ENCODE measurements at places on chromosomes 16 and 17. TPM values are rescaled to one million over a fixed set of nuclear protein-coding genes. Genes with fewer than 3 reads are reported as not detected.

MYH2 gene
- not detected for total RNA-seq

DNA sequence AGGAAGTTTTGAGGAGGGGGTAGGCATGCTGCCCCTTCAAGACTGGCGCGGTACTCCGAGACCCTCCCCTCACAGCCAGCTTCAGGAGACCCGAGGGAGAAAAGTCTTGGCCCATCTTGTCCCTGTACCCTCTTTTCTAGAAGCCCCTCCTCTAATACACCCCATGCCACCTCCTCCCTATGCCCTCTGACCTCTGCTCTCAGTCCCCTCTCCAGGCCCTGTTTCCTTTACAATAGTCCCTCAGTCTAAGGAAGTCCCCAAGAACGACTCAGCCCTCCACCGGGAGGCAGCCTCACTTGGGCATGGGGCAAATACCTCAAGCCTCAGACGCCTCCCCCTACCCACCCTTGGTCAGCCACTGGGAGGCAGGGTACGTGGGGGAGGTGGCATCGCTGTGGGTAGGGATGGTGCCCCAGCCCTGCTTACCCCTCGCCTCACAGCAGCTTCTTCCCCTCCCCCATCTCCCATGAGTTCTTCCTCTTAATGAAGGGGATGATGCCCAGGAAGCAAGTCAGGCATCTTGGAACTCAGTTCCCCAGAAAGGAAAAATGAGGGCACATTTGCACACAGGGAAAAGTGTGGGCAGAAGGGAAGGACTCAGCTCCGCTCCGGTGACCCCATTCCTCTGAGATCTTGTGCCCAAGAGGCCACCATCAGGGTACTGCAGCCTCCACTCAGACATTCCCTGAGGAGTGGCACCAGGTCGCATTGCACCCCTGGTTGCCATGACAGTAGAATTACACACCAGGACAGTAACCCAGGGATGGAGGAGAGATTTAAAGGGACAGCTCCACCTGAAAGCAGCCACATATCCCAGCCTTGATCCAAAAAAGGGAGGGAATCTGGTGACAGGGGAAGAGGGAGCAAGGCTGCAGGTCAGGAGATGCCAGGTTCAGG lies 6.2 kb downstream of the MPP2 start:
- no peak for DNase-seq

- no peak for DNase-seq
Observed at GRCh38 chr16:4321286-4322120, 5.6 kb downstream of the GLIS2 start.

DNA sequence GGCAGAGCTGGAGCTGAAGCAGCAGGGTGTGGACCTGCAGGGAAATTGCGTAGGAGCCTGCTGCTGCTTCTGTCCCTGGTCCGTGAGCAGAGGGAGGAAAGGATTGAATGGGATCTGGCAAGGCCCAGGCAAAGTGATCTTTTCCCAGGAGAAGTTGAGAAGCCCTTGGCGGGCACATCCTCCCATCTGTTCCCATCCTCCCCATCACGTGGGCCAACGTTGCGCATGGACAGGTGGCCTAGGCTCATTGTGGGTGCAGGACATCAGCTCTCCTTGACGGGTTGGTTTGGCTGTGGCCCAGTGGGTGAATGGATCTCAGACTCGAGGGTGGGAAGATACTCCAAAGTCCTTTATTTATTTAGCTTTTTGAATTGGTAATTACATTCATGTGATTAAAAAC lies 29.4 kb upstream of the POLR3E start:
- no peak for DNase-seq

DNA sequence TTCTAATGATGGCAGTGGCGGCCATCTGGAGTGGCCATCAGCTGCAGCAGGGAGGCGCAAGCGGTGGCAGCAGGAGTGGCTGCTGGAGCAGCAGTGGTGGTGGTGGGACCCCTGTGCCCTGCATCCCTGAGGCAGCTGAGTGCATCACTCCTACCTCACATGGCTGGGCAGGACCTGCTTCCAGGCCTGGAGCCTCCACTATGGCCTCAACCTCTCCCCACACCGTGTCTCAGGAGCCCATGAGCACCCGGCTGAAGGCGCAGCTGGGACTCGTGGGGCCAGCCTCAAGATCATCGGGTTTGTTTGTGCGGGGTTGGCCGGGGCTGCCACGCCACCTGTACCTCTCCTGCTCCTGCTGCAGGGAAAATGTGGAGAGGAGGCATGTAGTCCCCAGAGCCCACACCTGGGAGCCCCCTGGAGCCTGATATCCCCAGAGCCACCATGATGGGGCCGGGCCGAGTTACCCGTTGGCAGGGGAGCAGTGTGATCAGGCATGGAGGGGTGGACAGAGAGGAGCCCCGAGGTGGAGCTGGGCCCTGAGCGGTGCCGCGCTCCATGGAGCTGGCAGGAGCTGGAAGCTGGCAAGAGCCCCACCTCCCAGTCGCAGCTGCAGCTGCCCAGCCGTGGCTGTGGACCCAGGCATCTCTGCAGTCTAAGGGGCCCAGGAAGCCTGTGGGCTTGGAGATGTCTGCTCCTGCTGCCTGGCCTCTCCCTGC lies 16.7 kb downstream of the RHOT1 start:
- DNase-seq = no peak

GRCh38 chr17:3621146-3621720 lies 12.0 kb upstream of the TRPV1 start:
- DNase-seq = no peak

DNA sequence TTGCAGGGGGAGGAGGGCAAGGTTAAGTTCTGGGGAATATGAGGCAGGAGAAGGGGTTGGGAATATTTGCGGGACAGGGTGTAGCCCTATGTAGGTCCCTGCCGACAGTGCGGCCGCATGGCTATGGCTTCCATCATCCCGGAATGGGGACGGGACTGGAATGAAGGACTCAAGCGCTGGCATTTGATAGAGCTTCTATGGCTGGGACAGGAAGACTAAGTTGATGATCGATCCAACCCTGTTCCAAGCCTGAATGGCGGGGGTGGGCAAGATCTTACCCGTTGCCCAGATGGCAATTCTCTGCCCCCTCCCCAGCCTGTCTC lies 47.1 kb downstream of the SRCIN1 start:
- no peak for DNase-seq

GRCh38 chr17:74373838-74374606 lies 6.7 kb downstream of the GPR142 start:
- DNase-seq = no peak

GRCh38 chr16:17329391-17329790 lies 141.4 kb downstream of the XYLT1 start:
- no peak for DNase-seq

DNA sequence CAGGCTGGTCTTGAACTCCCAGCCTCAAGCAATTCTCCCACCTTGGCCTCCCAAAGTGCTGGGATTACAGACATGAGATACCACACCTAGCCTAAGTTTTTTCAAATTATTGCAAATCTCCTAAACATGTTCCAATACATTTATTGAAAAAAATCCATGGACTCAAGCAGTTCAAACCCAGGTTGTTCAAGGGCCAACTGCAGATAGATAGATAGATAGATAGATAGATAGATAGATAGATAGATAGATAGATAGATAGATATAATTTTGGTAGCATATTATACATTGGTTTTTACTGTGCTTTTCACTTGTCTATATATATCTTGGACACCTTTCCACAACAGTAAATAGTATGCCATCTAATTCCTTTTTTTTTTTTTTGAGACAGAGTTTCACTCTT lies 20.9 kb upstream of the RBBP6 start:
- DNase-seq = no peak

All from activated CD8-positive, alpha-beta T cell treated with anti-CD3 and anti-CD28 coated beads for 36 hours (primary cell).